NCI-H510A treated with DMSO at 0.1 percent for 48 hours (cell line): ENCODE measurements at places on chromosomes 3 and 15.

GRCh38 chr3:140035871-140036270 lies 100.9 kb downstream of the CLSTN2 start:
- no peak for DNase-seq

- DNase-seq = no peak
Observed at GRCh38 chr3:47722859-47723258, 58.8 kb downstream of the SMARCC1 start.

GRCh38 chr3:47412842-47413520 lies 32.2 kb downstream of the PTPN23 start:
- DNase-seq = no peak

- no peak for DNase-seq
Observed at GRCh38 chr3:170327040-170327808, 30.3 kb upstream of the SKIL start.

- DNase-seq = no peak
Observed at GRCh38 chr3:169300436-169300835, 363.1 kb downstream of the MECOM start.

DNA sequence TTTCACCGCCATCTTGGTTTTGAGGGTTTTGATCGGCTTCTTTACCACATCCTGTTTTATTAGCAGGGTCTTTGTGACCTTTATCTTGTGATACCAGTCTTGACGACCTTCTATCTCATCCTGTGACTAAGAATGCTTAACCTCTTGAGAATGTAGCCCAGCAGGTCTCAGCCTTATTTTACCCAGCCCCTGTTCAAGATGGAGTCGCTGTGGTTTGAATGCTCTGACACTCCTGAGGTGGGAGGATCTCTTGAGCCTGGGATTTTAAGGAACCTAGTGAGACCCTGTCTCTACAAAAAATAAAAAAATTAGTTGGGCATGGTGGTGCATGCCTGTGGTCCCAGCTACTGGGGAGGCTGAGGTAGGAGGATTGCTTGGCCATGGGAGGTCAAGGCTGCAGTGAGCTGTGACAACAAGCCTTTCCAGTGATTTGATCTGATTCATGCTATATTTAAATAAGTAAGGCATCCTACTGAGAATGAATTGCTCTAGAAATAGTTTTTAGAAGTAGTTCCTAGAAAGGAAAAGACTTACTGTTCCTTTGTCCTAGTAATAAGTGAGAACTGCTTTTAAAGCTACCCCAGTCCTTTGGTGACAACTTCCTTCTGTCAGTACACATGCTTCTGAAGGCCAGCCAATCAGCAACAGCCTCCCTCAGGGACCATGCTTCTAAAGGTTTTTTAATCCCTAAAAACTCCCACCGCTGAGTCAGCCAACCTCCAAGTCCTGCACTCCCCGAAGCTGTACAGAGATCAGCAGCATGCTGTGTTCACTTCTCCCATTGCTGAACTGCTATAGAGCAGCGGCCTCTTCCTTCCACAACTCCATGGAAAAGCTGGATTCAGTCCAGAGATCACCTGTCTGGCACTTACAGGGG lies 9.1 kb upstream of the CEMIP start:
- DNase-seq = peak; percentile 16

- no peak for DNase-seq
Observed at GRCh38 chr3:123414973-123415775, 33.7 kb downstream of the ADCY5 start.

GRCh38 chr15:85570336-85570735 lies 189.9 kb downstream of the AKAP13 start:
- no peak for DNase-seq

- no peak for DNase-seq
Observed at GRCh38 chr3:167732313-167733065, 2.2 kb downstream of the PDCD10 start.

- DNase-seq = no peak
Observed at GRCh38 chr15:90667073-90667754, 49.9 kb upstream of the BLM start.

DNA sequence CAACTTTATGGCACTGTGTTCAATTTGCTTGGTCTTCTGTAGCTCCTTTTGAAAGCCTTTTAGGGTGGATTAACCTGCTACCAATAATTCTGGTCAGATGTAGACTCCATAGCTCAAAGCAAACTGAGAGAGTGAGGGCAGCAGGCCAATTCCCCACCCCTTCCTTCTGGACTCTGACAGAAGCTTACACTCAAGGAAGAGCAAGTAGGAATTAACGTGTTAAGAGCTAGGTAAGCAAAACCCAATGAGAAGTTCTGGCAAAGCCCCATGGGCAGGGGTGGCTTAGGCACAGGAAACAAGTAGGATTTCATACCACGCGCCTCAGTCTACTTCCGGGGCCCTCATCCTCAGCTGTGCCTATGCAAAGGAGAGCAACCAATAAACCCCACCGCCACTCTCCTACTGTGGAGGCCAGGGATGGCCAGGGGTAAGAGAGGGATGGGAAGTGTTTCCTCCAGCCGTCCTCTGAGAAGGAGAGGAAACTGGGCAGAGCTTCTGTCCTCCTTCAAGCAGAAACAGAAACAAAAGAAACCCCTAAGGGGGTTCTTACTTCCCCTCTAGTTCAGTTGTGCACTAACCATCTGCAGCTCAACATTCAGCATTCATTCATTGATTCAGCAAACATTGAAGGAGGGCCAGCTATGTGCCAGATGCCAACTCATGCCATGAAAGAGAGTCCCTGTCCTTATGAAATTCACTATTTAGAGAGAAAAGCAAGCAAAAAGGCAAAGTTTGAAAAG lies 12.6 kb downstream of the CCR5 start:
- no peak for DNase-seq

- no peak for DNase-seq
Observed at GRCh38 chr3:183591881-183592521, 36.5 kb upstream of the KLHL6 start.

GRCh38 chr3:133663569-133664313 lies 2.0 kb upstream of the TOPBP1 start:
- DNase-seq = peak; percentile 32

DNA sequence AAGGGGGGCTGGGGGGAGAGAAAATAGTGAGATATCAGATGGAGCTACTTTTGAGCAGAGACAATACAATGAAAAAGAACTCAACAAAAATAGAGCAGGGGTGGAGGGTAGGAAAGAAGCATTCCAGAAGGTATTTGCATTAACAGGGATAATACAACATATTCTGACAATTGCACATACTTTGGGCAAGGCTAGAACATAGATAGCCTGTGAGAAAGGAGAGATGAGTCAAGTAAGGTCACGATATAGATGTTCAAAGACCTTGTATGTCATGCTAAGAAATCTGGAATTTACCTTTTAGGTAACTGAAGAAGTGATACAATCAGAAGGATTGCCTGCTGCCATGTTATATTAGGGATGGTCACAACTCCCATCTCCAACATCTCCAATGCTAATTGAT lies 155.2 kb downstream of the GSK3B start:
- DNase-seq = no peak

DNA sequence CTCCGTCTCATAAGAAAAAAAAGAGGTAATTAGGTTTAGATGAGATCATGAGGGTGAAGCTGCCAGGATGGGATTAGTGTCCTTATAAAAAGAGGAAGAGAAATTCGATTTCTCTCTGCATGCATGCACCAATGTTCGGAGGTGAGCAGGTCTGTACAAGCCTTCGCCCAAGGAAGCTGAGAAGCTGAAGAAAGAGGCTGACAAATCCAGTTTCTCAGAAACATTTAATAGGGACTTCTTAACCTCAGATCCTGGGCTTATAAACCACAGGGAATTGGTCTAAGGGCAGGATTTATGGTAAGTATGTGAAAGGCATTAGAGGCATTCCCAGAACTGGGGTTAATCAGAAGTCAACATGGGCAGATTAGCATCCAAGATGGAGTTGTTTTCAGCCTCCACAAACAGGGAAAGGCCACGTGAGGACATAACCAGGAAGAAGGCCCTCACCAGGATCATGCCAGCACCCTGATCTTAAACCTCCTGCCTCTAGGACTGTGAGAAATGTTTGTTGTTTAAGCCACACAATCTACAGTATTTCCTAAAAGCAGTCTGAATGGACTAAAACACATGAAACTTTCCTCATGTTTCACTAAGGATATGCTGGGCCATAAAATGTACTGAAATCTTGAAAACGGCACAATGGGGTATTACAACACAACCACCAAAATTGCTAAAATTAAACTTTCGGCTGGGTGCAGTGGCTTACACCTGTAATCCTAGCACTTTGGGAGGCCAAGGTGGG lies 11.3 kb downstream of the SHISA5 start:
- DNase-seq = no peak

- DNase-seq = no peak
Observed at GRCh38 chr3:156548041-156548687, 6.8 kb downstream of the SSR3 start.

DNA sequence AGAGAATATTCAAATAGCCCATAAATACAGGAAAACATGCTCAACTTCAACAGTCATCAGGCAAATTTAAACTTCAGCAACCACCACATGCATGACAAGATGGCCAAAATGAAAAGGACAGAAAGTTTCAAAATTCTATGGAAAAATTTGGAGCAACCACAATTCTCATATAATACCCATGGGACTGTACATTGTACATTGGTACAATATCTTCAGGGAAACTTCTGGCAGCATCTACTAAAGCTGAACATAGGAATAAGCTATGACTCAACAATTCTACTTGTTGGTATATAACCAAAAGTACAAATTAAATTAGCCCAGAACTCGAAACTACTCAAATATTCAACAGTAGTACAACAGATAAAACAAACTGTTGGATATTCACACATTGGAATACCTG lies 847.6 kb downstream of the TBL1XR1 start:
- no peak for DNase-seq

- no peak for DNase-seq
Observed at GRCh38 chr3:28042707-28043106, 198.7 kb upstream of the CMC1 start.

GRCh38 chr3:41726891-41727290 lies 235.0 kb downstream of the ULK4 start:
- no peak for DNase-seq

GRCh38 chr3:64213962-64214379 lies 11.3 kb downstream of the PRICKLE2 start:
- DNase-seq = no peak

DNA sequence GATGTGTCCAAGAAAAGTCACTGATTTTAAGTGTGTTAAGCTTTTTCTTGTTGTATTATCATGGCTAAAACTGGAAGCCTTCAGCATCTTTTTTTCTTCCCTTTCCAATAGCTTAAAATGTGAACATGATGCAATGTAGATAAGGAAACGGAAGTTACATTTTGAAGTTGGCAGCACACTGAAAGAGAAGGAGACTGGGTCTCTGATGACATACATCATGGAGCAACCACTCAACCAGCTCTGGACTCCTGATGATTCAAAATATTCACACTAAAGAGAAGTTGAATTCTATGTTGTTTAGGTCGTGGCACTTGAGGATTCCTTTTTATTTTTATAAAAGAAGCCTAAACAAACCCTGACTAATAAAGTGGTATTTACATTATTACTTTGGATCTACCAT lies 488.3 kb upstream of the ALCAM start:
- DNase-seq = no peak

- DNase-seq = no peak
Observed at GRCh38 chr3:168951368-168951767, 712.1 kb downstream of the MECOM start.
